HEK293T (cell line): ENCODE measurements at places on chromosomes 11 and 22.

DNA sequence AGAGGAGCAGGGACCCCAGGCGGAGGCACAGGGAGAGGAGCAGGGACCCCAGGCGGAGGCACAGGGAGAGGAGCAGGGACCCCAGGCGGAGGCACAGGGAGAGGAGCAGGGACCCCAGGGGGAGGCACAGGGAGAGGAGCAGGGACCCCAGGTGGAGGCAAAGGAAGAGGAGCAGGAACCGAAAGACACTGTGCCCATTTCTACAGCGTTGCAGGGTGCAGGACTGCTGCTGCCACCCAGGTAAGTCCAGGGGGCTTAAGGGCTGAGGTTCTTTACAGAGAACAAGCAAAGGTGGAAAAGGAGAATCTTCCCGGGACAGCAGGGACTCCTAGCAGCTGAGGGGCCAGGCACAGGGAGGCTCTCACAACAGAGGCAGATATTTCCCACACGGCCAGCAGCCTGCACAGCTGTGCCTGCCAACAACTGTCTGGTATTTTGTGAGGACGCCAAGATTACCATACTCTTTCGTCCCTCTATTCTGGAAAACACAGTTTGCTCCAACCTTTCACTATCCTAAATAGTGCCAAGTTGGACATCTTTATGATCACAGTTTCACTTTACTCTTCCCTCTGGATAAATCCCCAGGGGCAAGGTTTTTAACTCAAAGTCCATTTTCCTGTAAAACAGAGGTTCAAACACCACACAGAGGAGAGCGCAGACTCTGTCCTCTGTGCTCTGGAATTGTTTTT is 39.4 kb downstream of the SHANK2 start:
- DNase-seq: no peak

GRCh38 chr22:45889093-45889538 is 87.8 kb downstream of the WNT7B start:
- DNase-seq: no peak

GRCh38 chr11:47359586-47359985 is 7.1 kb upstream of the MYBPC3 start:
- no peak for DNase-seq

- no peak for DNase-seq
Observed at GRCh38 chr22:48382197-48382596, 1445.5 kb downstream of the BRD1 start.

GRCh38 chr22:46054091-46055073 is 77.4 kb upstream of the WNT7B start:
- DNase-seq: peak; percentile 73

DNA sequence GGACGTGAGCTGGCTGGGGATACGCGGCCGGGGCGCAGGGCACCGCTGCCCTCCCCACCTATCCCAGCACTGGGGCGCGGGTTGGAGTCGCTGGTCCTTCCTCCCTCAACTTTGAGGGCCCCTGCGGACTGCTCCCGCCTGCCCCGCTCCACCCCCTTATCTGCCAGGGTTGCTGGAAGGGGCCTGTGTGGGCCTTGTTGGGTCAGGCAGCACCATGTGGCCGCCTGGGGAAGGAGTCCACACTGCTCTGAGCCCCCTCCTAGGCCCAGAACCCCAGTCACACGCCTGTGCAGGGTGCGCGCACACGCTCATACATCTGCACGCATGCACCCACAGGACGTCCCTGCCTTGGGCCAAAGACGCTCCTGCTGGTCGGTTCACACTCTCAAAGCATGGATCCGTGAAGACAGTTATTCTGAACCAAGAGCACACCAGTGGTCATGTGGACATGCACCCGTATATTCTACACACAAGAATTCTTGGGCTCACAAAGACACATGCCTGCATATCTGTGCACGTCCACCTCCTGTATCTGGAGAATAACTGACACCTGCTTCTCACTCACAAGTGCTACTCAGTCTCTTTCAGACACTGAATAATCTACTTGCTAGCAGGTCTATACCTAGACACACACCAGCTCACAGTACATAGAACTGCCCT is 710 bp downstream of the TUB start:
- peak; percentile 27 for DNase-seq

DNA sequence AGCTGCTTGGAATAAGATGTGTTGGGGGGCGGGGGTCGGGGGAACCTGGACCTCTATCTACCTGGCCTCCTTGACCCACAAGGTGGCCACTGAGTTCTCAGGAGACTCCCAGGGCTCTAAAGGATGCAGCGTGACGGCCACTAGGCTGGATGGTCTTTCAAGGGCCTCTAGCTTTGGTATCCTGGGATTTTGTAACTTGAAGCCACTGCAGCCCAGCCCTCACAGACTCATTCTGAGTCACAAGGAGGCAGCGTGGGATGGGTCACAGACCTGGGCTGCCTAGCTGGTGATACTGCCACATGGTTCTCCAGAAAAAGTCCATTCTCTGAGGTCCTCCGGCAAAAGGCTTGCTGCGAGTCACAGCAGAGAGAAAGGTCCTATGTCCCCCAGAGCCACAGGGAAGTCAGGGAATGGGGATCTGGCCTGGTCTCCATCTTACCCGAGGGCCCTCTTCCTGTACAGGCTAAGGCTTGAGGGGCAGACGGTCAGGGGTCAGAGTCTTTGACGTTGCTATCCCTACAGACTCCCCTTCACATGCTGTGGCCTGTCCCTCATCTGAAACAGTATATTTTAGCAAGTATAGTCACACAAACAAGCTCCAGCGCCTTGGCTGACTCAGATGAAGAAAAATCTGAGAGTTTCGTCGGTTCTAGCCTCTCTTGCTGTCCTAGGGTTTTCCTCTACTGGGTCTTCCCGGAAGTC is 52.4 kb downstream of the KCNC1 start:
- DNase-seq: no peak

DNA sequence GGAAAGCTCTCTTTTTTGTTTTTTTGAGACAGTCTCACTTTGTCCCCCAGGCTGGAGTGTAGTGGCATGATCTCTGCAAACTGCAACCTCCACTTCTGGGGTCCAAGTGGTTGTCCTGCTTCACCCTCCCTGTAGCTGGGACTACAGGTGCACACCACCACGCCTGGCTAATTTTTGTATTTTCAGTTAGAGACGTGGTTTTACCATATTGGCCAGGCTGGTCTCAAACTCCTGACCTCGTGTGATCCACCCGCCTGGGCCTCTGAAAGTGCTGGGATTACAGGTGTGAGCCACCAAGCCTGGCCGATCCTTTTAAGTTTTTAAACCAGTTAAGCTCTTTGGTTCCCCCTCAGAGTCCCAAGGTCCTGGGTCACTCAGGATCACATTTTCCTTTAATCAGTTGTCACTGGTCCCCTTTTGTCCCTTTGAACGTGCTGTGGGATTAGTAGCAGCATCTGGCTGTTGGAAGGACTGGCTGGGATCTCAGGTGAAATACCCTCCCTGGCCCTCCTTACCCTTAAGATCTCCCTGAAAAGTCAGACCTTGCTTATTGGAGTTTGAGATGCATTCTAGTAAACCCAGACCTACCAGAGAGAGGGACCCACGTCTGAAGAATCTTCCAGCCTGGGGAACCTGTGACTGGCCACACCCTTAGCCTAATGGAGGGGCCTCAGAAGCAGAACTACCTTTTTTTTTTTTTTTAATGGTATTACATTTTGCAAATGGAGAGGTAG is 8.1 kb downstream of the MALAT1 start:
- DNase-seq: no peak

GRCh38 chr22:45105281-45105702 is 58.4 kb upstream of the NUP50 start:
- DNase-seq: no peak

DNA sequence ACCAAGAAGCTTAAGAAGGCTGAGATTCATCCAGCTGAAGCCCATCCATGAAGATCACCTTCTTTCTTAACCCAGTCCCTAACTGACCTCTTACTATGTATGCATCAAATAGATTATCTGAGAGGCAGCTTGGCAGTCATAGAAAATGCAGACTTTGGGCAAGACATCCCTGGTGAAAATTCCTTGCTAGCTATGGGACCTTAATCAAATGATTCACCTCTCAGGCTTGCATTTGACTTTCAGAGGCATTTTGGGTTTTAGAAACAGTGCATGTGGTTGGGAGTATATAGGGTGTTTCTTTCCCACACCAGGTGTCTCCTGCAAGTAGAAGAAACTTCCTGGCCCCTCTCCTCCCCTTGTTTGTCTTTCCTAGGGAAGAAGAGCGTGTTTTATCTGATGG is 188.5 kb upstream of the ISX start:
- no peak for DNase-seq

GRCh38 chr11:103924166-103925013 is 112.0 kb upstream of the DDI1 start:
- no peak for DNase-seq

DNA sequence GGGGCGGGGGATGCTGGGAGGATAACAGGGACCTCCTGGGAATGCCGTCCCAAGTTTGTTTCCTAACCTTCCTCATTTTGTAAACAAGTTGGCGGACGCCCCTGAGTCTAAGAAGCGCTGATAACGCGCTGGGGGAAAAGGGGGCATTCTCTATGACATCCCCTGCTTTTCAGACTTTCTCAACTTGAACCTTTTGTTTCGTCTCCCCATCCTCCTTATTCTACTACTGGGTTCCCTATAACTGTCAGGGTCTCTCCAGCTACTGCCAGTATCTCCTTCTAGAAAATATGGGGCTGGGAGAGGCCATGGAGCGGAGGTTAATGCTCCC is 654 bp downstream of the TMEM86A start:
- no peak for DNase-seq
